Bone marrow (tissue), 2 donors: ENCODE measurements at places on chromosomes 13 and 19.
A peak's percentile ranks its signal among the peaks of the same experiment; 100 is the strongest.

DNA sequence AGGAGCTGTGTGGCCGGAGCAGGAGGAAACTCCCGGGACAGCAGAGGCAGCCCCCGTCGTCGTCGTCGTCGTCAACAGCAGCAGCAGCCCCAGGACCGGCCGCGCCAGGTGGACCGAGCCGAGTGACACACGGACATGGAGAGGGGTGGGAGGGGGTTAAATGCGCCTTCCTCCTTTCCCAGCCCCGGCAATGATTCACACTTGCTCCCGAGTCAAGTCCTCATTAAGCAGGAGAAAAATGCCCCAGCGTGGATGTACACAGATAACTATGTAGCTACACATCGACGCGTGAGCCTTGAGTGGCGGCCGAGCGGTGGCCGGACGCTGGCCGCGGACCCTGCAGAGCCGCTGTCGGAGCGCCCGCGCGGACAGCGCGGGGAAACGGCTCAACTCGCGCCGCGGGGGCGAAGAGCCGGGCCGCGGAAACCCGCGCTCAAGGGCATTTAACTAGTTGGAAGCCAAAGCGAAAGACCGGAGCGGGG is 645 bp downstream of the UBL3 start:
- peak; percentile 70 for DNase-seq

GRCh38 chr13:25095851-25096453 is at the start of gene PABPC3:
Gene PABPC3 (plus strand): TSS chr13:25096136. CDS start chr13:25096199, 63 bp downstream.
- no peak for DNase-seq

DNA sequence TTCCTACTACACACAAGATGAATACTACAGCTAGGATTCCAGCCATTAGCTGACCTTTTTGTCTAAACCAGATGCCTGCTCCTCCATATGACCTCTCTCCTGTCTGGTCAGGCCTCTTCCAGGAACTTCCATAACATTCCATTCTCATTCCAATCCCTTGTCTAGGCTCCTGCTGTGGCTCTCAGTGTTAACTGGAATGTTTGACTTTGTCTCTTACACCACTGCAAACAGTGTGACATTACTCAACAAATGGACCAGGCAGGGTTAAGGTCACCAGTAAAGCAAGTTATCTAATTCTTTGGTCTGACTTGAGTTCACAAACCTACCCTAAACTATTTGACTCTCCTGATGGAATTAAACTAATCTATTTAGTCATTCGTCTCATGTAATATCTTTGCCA is 2.1 kb upstream of the GPC6 start:
- DNase-seq = no peak

GRCh38 chr19:1311543-1312091 is 25.9 kb downstream of the EFNA2 start:
- no peak for DNase-seq

DNA sequence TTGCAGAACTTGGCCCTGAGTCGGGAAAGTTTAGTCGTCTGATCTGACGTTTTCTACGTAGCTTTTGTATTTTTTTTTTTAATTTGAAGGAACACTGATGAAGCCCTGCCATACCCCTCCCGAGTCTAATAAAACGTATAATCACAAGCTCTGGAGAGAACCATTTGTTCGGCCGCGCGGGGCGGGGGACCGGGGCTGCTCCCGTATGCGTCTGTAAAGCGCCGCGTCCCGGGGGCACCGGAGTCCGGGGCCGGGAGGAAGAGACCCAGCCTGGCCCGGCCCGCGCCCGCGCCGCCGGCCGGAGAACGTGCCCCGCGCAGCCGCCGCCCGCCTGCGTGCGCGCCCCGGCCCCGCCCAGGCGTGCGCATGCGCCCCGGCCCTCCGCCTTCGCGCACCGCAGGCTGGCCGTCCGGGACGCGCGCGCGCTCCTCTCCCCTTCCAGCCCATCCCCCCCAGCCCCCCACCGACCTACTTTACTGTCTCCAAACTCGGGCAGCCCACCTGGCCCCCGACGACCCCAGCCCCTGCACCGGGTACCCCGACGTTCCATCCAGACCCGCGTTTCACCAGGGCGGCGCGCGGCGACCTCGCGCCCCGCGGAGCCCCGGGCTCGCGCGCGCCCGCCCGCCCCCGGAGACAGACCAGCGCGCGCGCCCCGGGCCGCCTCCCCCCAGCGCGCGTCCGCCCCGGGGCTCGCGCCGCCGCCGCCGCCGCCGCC is 785 bp upstream of the USF2 start:
- DNase-seq = peak; percentile 57

GRCh38 chr13:75704927-75705288 is 68.8 kb downstream of the LMO7 start:
- no peak for DNase-seq

- no peak for DNase-seq
Observed at GRCh38 chr13:72074663-72075062, 207.7 kb upstream of the DACH1 start.

DNA sequence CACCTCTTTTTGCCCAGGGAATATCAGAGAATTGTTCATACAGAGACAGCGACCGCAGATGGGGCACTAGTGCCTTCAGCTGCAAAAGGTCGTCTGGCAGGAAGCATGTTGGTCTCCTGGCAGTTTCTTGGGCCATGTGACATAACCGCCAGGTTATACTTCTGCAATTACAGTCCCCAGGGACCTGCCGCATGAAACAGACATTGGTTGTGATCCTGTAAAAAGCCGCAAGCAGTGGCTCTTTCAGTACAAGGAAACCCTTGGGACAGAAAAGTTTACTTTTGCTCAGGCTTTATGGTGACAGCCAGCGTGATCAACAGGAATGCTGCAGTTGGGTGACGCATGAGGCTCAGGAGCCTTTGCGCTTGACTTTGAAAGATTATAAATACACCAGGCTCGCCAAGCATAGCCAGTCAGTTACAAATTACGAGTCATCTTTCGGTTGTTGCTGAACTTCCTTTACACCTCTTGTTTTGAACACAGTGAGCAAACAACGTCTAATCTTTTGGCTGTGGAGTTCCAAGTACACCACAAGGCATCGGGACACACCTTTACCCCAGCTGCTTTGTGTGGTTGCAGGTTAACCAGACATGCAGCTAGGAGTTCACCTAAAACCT is 50.5 kb upstream of the UBE2L5 start:
- DNase-seq = no peak

GRCh38 chr13:93080587-93080986 is 146.0 kb upstream of the GPC6 start:
- DNase-seq = no peak
